ELR (cell line): ENCODE measurements at places on chromosomes 1 and 21.

DNA sequence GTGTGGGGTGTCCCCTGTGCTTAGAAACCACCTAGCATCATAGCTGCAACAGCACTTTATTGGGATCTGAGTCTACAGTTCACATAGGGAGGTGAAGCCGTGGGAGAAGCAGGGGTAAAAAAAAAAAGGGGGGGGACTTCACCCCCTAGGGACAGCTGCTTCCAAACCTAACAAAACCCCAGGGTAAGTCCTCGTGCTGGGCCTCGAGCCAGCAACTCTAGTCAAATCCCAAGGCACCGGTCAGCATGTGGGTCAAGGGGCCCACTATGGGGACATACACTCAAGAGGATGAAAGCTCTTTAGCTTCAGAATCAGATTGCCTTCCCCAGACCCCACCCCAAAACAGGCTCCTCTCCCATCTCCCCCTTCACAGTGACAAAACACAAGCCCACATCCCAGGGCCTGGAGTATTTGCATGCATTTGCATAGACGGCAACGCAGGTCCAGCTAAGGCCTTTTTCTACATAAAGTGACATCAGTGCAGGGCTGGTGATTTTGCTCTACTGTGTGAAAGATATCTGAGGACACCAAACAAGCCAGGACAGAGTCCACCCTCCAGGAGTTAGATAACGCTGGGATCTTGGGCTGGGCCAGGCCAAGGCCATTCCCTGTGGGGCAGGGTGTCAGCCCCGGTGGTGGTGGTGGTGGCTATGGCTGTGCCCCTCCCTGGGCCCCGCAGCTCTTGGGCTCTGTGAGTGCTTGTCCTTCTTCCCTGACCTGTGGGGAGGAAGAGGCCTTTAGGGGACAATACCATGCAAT lies 8.1 kb upstream of the PMVK start:
- no peak for DNase-seq

- no peak for DNase-seq
These were observed 64.9 kb upstream of the KRTAP19-8 start for GRCh38 chr21:31103163-31103562.

DNA sequence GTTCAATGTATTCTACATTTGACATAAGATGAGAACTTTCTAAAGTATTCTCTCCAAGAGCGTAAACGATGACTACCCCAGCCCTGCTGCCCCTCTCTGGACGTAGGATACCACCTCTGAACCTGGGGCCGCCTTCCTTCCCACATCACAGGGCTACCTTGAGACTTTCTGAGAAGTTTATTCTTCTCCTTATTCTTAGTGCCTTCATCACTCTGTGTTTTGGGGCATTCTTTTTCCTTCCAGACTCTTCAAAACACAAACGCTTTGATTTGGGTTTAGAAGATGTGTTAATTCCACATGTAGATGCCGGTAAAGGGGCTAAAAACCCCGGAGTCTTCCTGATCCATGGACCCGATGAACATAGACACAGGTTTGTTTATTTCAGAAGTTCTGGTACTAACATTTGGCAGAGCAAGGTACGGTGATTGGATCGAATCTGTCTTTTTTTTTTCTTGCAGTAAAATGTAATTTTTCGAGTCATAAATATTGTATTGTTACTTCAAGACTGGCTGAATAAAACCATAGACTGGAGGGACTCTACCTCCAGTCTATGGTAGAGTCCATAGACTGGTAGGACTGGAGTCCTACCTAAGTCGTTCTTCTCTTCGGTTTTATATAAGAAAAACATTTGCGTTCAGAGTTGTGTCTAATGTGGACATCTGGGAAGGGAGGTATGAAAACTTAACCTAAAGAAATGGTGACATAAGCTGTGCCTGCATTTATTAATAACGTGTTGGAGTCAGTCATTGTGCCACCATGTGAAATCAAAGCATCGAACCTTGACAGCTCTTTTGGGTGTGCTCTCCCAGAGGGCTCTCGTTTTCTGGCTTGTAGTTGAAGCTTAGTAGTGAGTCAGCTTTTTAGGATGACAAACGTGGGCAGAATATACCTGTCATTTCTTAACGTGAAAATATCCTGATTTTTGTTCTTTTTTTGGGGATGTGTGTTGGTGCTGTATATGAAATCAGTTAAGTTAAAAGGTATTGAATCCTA lies 1.2 kb downstream of the MAN1A2 start:
- DNase-seq = peak; percentile 57

DNA sequence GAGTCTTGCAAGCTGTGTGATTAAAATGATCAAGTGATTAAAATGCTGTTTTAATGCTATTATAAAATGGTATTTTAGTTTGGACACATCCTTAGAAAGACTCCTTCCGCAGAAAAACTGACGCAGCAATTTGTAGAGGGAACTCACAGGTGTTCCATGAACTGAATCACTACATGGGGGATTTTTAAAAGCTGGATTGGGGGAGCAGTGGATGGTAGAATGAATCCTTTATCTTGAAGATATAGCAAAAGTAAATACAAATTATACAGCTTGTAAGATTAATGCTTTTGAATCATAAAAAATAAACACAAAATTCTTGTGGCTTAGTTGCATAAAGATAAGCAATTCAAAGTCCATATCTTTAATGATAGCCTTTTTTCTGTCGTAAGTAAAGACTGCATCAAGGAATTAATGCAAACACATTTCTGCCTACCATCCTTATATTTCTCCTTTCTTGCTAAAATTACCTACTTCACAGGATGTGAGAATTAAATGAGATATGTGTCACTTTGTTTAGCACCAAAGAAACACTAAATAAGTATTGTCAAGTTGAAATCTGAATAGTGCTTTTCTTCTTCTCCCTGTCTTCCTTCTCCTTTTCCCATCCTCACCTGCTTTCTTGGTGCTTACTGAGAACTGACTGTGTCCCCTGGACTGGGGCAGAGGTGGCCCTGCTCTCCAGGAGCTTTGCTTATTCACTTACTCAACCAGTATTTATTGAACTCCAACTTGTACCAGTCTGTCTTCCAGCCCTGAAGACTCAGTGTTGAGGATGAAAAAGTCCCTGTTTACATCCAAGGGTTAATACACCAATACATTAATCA lies 61.5 kb upstream of the F3 start:
- DNase-seq = no peak

DNA sequence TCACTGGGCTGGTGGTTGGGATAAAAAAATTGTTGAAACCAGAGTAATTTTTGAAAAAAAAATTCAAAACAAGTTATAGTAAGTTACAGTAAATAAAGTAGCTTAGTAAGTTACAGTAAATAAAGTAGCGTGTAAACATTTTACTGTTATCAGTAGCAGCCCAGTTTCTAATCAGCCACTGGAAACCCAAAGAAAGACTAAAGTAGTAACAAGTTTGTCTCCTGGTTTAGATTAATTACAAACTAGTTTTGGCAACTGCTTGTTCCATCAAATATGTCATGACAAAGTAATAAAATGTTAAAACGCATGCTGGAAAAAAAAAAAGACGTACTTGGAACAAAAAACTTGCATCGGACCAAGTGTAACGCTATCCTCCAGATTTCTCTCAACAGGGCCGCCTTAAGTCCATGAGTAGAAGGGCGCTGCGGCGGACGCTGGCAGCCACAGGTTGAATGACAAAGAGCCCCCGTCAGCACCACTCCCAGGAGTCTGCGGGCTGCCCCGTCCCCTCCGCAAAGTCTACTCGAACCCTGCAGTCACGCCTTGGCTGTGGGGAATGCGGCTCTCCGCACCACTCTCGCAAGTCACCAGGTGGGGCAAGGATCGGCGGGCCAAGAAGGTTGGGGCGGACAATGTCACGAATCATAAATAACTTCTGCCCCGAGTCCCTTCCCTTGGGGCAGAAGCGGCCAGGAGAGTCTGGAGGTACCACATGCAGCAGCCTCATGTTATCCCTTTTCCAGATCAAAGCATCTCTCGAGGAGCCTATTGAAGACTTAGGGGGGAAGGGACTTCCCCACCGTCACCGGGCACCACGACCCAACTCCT lies 837 bp downstream of the SLC16A1 start:
- peak; percentile 84 for DNase-seq

- no peak for DNase-seq
These were observed 5.0 kb downstream of the ADARB1 start for GRCh38 chr21:45079351-45079750.

DNA sequence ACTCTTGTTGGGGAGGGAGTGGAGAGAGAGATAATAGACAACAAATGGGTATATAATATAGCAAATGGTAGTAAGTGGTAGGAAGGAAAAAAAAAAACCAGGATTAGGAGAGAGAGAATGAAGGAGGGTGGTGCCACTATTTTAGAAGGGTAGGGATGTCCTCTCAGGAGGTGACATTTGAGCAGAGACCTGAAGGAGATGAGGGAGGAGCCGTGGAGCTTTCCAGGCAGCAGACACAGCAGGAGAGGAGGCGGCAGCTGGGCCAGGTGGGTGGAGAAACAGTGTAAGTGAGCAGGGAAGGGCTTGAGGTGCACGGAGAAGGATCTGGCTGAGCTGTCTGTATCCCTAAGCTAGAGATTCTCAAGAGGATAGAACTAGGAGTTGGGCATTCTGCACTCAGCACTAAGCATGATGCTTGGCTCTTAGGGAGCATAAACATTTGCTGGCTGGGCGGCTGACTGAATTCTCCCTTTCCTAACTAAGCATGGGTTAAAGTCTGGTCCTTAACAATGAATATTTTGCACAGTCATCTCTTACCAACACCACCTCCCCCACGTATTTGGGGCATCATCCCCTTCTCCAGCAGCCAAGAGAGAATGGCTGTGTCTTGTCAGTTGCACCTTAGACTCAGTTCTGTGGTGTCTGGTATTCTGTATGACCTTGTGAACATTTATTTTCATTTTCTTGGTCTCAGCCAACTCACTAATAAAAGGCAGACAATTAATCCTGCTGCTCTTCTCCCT lies 27.6 kb upstream of the SARS1 start:
- DNase-seq = no peak

DNA sequence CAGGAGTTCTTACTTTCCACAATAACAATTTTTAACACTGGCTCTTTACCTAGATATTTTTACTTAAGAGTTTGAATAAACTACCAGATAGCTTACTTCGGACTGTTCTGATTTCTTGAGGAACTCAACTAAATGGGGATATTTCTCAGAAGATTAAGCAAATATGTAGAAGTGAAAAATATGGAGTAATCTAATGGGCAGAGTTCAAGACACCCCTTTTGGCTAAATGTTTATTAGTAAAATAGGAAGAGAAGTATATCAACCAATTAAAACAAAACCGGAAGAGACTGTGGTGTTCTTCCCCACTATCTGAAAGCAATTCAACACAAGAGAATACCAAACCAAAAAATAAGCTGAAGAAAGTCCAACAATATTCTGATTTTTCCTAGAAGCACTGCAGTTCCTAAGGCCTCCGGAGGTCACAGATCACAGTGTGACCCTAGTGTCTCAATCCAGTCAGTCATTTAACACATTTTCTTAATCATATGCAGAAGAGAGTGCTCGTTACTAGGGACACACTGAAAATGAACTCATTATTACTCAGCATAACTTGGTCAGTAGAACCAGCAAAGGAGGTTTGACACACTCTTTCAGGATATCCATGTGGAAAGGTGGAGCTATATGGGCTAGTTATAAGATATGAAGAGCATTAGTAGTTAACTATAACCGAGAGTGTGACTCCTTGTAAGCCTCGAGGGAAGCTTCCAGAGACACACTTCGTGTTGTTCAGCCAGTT lies 5.2 kb downstream of the SIPA1L2 start:
- no peak for DNase-seq

GRCh38 chr1:193265716-193266115 lies 79.3 kb upstream of the B3GALT2 start:
- DNase-seq = no peak

DNA sequence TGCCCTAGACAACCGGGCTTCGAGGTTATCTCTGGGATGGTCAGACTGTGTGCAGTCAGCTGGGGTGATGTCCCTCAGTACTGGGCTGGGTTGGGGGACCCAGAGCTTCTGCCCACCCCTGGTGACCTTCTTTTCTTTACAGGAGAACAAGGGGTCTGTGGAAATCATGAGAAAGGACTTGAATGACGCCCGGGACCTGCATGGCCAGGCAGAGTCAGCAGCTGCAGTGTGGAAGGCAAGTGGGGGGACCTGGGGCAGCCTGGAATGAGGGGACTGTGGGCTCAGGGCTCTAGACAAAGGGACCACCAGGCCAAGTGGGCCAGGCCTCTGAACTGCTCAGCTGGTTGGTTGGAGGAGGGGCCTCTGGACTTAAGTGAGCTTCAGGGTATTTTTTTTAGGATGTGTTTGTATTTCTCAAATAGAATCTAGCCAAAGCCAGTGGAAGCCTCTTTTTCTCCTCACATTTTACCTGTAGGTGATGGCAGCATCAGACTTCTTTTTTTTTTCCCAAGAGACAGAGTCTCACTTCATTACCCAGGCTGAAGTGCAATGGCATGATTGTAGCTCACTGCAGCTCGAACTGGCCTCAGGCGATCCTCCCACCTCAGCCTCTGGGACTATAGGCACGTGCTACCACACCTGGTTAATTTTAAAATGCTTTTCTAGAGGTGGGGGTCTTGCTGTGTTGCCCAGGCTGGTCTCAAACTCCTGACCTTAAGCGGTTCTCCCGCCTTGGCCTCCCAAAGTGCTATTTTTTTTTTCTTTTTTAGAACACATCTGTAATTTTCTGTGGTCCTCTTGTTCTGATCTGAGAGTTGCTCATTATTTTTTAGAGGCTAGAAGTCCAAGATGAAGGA lies 1.9 kb downstream of the RNF187 start:
- DNase-seq = no peak

DNA sequence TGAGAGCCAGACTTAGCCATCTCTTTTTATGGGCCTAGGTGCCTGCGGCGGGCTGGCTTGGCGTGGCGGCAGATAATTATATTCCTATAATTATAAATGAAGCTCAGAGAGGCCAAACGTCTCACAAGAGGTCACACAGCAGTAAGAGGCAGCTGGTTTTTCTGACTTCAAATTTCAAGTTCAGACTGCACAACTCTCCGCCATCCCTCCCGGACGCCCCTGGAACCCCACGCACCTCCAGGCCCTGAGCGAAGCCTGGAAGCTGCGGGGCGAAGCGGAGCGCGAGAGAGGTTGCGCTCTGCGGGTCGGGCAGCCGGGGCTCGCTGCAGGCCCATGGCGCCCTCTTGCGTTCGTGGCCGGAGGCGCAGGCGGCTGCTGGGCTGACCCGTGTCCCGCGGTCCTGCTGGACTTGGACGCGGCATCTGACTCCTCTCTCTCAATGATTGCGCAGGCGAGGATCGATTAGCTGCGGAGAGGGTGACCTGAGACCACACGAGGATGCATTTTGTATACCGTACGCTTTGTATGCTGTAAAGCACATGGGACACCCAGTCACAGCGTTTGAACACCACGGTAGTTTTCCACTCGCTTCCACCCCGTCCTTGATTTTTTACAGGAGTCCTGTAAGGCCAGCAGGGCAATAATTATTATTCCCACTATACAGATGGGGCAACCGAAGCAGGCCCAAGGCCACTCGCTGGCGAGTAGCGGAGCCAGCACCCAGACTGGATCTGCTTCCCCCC lies 272.7 kb downstream of the FOXD2 start:
- peak; percentile 63 for DNase-seq
